ENCODE measurements at places on chromosomes 6 and 20.

DNA sequence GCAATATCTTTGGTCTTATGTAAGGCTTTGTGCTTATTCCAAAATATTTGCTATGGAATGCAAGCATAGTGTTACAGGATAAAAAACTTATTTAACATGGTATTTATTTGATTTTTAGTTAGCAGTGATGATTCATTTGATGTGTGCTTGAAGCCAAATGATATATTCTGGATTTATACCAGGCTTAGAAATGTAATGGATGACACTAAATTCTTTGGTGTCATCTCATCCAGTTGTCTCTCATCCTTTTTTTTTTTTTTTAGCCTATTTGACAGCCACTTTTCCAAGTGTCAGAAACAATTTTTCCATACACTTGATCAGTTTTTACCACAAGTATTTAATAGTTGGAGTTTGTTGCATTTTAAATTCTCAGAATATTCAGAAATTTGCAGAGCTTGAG, 515.3 kb downstream of the CDKAL1 start:
- no peak for DNase-seq

DNA sequence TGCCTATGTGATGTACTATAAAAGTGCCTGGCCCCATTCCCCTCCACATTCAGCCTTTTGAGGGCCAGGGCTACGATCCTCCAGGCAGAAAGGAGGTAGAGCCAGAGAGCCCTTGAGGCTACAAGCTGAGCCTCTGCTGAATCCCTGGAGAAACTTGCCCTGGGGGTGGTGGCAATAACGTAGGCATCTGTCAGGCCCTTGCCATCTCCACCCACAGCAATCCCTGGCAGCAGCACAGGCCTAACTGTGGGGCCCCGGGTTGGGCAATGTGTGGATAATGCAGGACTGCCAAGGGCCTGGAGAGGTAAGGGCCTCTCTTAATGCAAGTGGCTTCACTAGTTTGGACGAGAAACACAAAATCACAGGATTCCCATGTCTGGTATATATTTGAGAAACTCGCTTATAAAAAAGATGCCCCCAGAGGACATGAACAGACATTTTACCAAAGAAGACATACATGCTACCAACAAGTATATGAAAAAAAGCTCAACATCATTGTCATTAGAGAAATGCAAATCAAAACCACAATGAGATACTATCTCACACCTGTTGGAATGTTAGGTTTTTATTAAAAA, 99.0 kb downstream of the QRSL1 start:
- DNase-seq, result no peak

DNA sequence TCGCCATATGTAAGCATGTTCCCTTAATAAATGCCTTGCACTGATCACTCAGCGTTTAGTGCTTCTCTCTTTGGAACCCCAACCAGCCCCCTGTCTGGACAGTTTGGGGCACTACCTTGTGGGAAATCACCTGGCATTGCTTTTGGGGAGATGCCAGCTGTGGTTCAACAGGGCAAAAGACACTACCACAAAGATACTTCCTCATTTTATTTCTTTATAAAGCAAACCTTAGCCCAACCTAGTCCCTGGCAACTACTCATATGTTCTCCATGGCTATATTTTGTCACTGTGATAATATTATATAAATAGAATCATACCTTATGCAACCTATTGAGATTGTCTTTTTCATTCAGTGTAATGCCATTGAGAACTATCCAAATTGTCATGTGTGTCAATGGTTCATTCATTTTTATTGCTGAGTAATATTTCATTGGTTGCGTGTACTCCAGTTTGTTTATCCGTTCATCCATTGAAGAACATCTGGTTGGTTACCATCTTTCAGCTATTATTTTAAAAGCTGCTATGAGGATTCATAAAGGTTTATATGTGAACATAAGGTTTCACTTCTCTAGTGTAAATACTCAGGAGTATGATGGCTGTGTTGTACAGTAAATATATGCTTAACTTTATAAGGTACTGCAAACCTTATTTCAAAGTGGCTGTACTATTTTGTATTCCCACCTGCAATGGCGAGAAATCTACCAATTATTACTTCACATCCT, 114.8 kb downstream of the MOXD1 start:
- DNase-seq, result no peak

DNA sequence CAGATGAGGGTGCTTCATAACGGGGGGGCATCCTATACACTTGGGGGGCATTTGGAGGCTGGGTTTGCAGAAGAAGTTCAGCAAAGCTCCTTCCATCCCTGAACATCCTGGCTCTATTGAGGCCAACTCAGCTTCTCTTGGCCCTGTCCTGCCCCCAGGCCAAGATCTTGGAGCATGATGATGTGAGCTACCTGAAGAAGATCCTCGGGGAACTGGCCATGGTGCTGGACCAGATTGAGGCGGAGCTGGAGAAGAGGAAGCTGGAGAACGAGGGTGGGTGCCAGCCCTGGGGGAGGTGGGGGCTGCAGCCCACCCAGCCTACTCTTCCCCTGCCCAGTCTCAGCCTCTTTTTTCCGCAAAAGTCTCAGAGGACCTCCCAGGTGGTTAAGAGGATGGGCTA, 17.2 kb downstream of the GDAP1L1 start:
- DNase-seq, result no peak

- DNase-seq, result no peak
Observed at GRCh38 chr20:11001764-11002540, 328.2 kb upstream of the JAG1 start.

GRCh38 chr20:1909097-1909496, 13.9 kb downstream of the SIRPA start:
- no peak for DNase-seq

- DNase-seq, result no peak
Observed at GRCh38 chr6:3843379-3844096, 5.6 kb upstream of the FAM50B start.

GRCh38 chr20:14406495-14406894, 69.1 kb upstream of the FLRT3 start:
- DNase-seq, result no peak

DNA sequence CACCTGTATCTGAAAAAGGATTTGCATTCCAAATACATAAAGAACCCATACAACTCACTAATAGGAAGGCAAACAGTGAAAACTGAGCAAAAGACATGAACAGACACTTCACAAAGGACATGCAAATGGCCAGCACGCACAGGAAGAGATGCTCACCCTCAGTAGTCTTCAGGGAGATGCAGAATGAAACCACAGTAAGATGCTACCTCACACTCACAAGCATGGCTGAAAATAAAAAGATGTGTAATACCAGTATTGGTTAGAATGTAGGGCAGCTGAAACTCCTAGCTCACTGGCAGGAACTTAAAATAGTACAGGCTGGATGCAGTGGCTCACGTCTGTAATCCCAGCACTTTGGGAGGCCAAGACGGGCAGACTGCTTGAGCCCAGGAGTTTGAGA, 64.6 kb downstream of the SNX5 start:
- no peak for DNase-seq

DNA sequence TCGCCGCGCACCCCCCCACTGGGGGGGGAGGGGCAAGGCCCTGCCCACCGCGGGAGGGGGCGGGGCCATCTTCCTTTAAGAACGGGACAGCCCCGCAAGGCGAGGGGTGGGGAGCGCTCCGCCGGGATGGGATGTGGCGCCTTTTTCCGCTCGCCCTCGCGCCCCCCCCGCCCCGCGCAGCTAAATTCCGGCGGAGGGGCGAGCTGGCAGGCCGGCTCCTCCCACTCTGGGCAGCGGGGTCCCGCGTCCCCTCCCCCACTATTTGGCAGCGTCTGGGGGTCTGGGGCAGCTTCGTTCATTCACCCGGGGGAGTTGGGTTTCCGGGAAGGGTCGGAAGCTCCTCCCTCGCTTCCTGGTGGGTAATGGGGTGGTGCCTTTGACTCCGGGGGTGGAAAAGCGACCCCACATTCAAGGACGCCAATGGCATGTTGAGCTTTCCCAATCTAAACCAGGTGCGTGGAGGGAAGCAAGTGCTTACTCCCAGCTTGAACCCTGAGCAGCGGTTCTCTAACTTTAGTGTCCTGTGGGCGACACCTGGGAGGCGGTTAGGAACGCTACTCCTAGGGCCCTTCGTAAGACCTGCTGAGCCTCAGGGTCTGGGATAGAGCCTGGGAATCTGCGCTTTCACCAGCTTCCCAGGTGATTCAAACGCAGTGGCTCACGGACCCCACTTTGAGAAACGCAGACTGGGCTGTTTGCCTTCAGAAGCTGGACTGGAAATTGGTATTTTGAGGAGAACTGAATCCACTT, 927 bp downstream of the ASXL1 start:
- DNase-seq, result peak; percentile 39

DNA sequence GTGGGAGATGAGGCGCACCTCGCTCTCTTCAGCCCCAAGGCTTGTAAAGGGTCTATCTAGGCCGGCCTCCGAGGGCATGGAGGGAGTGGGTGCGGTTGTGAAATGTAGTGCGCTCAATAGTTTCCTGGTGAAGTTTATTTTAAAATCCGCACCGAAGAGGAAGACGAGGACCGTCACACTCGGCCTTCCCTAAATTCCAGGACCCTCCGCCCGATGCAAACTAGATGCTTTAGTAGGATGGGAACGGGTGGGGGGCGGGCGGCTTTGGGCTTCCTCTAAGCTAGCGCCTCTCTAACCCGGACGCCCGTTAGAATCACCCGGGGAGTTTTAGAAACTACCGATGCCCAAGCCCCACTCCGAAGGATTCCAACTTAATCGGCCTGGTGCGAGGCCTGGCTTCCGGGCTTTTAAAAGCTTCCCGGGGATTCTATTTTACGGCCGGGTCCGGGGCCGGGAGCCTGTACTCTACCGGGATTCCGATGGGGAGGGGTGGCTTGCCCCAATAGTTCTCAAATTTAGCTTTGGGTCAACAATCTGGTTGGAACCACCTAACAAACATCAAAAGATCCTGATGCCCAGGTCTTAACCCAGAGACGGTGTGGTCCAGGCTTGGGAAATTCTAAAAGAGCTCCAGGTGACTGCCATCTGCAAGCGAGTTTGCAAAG, 548 bp upstream of the BCAS4 start:
- no peak for DNase-seq

DNA sequence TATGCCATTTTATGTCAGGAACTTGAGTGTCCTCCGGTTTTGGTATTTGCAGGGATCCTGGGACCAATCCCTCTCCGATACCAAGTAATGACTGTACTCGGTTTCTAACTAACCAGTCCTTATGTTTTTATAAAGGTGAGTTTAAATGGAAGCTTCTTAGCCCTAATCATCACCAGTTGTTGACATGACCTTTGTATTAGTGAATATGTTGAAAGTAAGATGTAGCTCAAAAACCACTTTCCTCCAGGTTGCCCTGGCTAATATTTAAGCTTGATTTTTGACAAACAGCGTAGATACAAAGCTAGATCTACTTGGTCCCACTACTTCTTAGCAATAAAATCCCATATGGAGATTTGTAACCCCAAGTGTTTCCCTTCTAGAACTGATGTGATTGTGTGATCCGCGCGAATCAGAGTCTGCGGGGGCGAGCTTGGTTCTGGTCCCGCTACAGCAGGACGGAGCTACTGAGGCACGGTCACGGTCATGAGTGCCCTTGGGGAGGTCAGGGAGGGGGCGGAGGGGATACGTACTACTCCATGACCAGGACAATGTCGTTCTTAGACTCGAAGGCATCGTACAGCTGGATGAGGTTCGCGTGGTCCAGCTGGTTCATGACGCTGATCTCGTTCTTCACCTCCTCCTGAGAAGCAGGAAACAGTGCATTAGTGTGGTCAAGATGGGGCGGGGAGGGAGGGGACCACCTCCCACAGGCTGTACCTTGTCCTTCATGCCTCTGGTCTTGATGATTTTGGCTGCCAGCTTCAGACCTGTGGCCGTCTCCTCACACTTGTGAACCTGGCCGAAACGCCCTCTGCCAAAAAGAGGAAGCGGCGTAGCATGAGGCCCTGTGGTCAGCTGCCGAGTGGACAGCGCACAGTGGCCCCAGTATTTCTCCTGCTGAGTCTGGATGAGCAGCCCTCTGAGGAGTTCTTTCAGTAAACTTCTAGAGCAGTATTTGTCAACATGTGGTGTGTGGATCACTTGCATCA, 65.7 kb downstream of the MYLK4 start:
- DNase-seq, result no peak

DNA sequence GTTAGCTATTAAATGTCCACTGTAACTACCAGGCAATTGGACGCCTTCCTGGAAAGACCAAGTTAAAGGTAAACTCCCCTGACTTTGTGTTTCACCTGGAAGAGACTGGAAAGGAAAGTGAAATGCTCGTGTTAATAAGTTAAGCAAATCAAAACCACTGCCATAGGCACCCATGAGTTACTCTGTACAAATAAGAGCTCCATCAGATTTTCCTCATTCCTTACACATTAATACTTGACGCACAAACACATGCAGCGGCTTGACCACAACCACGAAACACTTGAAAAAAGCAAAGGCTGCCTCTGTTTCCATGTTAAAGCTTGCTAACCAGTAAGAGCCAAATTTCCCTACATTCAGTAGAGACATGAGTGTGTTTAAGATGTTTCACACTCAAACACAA, 19.8 kb downstream of the GCM1 start:
- DNase-seq, result no peak

- no peak for DNase-seq
Observed at GRCh38 chr20:48194583-48194982, 409.3 kb upstream of the SULF2 start.

- DNase-seq, result no peak
Observed at GRCh38 chr6:21158873-21159272, 434.7 kb upstream of the SOX4 start.

DNA sequence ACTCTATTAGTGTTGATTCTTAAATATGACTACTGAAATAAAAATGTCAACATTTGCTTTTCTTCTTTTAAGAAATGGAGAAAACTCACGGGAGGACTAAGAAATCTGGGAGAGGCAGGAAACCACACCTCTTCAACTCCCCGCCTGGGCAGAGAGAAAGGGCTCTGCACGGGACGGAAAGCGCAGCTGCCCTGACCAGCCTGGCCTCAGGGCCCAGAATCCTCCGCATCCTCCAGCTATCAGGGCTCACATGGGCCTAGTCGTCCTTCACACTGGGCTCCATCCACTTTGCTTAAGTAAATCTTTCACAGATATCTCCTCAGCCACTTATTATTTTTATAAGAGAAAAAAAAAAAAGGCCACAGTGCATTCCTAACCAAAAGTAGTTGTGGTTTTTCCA, 215.1 kb downstream of the TBXT start:
- DNase-seq, result no peak

DNA sequence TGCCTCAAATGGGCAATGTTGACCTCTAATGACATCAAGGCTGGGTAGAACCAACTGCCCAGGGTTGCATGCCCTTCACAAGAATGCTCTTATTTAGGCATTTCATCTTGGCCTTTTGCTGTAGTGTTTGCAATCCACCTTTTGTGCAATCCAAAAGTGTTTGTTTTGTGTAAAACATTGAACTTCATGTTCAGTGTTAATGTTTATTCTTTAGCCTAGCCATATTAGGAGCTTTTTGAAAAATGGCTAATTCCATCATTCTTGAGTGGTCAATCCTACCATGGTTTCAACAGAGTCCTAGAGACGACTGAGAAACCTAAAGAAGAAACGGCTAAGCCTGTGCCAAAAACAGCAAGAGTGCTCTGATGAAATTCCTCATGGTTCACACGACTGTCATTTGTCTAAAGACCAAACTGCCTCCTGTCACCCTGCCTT, 279.6 kb upstream of the PRDM1 start:
- DNase-seq, result no peak

- DNase-seq, result no peak
Observed at GRCh38 chr6:16966791-16967469, 134.9 kb upstream of the STMND1 start.

All from activated T-helper 1 cell treated with anti-CD3 and anti-CD28 coated beads, Interleukin-2, amount 50 U/mL, for 16 hours (primary cell).